ENCODE measurements at places on chromosomes 11 and 22.

DNA sequence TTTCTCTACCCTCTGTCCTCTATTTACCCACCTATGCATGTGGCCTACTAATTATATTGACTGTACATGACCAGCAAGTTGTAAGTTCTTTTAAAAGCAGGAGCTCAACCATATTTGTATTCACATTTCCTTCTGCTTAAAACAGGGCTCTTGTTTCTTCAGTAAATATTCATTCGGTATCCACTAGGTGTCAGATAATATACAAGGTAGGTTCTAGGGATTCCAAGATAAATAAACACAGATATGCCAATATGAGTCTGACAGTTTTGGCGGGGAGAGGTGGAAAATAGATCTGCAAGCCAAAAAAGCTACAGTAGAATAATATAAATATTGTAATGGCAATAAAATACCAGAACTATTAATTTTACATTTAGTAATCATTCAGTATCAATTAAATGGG is 15.3 kb upstream of the RAB30 start:
- no peak for DNase-seq

DNA sequence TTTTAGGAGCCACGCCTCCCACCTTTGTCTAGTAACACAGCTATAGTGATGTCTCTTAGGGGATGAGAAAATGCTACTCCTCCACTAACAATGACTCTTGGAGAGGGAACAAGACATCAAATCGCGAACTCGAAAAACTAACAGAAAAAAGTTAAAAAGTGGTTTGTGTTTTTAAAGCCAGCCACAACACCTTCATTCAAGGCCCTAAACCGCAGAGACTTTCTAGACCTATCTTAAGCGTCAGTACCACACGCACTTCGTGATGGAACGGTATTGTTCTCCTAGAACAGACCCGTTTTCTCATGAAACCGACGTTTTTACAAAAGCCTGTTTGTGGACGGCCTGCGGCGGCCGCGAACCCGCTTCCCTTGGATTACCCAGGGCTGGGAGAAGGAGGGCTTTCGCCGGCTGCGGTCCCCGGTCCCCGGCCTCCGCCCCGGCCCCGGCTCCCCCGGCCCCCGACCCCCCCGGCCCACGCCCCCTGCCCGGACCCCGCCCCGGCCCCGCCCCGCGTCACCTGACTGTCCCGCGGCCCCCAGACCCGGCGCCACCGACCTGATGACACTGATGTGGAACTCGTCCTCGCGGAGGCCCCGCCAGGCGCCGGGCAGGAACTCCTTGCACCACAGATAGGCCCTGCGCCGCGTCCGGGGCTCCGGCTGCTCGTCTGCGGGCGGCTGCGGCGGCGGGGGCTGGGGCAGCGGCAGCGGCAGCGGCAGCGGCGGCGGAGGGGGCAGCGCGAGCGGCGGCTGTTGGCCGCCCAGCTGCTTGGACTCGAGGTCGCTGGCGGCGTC is 718 bp downstream of the CHKA start:
- DNase-seq: peak; percentile 33

- DNase-seq: no peak
Measured at GRCh38 chr22:41513391-41513790, 30.9 kb downstream of the POLR3H start.

- no peak for DNase-seq
Measured at GRCh38 chr11:96223083-96223482, 119.9 kb downstream of the MAML2 start.

- DNase-seq: no peak
Measured at GRCh38 chr22:45980761-45981160, 3.8 kb upstream of the WNT7B start.

DNA sequence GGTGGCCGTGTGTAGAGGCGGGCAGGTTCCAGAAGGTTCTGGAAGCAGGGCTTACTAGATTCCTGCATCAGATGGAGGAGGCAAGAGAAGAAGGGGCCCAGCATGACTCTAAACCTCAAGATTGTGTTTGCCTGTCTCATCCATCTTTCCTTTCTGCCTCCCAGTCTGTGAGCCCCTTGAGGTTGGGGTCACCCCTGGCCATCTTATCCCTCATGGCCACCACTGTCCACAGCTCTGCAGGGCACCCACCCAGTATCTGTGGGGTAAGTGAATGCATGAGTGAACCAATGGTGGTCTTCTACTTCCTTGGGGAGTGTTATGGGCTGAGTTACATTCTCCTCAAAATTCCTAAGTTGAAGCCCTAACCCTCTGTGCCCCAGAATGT is 79.3 kb downstream of the MYEOV start:
- no peak for DNase-seq

DNA sequence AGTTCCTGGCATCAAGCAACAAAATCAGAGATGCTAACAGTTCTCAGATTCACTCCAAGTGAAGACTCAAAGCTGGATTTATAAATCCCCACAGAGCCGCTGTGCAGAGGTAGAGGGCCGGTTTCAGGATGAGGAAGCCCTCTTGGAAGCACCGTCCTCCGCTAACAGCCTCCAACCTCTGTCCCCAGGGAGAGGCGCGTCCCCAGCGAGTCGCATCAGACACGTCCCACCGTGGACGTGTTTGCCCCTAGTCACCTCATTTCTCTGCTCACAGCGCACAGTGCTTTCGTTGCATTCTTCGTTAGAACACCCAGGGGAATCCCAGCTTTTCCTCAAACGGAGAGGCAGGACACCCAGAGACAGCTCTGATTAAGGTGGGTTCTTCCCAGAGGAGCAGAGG is 642.9 kb downstream of the BRD1 start:
- DNase-seq: no peak

DNA sequence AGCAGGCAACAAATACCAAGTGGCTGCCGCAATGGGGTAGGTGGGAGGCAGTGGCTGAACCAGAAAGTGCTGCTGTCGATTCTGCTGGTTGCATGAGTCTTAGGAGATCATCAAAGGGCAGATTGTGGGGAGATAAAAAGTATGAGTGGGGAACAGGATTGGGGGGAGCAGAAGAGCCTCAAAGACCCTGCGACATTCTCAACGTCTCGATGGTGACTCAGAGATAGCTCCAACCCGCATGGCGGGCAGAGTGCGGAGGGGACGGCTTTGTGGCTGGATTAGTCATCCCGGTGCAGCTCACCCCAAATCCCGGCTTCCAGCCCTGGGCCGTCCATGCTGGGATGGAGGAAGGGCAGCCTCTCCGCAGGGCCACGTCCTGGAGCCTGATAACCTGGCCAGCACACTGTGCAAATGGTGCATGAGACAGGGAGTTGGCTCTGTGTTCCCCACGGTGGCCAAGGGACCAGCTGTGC is 11.6 kb upstream of the RTN4R start:
- no peak for DNase-seq

DNA sequence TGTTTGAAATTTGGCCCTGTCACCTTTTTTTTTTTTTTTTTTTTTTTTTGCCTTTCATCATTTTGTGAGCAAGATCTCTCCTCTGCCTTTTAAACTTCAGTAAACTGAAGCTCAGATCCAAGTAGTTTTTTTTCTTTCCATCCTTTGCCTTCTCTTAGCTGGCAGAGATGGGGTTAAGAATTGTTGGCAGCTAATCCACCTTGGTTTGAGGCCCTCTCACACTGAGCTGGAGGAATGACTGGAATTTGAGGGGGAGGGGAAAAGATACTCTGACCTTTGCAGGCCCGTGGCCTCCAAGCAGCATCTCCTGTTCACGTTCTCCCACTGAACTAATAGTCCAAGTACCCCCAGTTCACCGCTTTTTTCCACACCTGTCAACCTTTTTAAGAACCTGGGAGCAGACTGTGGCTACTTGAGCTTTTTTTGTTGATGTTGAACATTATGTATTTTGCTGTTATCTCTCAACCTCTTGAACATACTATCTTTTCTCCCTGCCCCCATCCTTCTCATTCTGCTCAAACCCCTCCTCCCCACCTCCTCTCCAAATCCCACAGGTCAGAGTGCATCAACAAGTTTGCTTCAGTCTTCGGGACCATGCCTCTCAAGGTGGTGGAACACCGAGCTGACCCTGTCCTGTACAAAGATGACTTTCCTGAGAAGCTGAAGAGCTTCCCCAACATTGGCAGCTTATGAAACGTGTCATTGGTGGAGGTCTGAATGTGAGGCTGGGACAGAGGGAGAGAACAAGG is 66.2 kb downstream of the ALX4 start:
- no peak for DNase-seq

GRCh38 chr11:26607725-26608506 is 35.9 kb upstream of the MUC15 start:
- DNase-seq: no peak

GRCh38 chr11:128238521-128239265 is 348.7 kb downstream of the ETS1 start:
- no peak for DNase-seq

GRCh38 chr11:76649011-76649410 is 21.5 kb downstream of the LRRC32 start:
- DNase-seq: no peak

- DNase-seq: no peak
Measured at GRCh38 chr11:19929147-19929546, 216.5 kb downstream of the NAV2 start.

- no peak for DNase-seq
Measured at GRCh38 chr11:63699896-63700295, 18.6 kb downstream of the RTN3 start.

DNA sequence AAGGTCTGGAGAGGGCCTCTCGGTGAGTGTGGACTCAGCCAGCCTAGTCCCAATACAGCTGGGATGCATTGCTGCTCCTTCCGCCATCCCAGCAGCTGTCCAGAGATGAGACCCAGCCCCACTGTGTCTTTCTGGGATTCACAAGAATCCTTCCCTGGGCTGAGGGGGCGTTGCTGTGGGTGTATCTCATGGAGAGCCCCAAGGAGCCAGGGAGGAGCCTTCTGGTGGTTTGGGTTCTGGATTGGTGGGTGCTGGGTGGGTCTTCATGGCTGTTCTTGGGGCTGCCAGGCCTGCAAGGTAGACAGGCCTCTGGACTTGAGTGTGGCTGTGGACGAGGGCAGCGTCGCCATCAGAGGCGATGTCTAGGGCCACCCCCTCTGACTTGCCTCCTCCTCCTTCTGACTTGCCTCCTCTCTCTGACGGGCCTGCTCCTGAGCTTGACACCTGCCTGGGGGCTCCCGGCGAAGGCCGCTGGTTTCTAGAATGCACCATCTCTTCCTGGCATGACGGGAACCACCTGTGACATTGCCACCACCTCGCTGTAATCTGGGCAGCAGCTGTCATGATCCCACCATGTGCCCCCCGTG is 17.2 kb downstream of the KCNQ1 start:
- no peak for DNase-seq

DNA sequence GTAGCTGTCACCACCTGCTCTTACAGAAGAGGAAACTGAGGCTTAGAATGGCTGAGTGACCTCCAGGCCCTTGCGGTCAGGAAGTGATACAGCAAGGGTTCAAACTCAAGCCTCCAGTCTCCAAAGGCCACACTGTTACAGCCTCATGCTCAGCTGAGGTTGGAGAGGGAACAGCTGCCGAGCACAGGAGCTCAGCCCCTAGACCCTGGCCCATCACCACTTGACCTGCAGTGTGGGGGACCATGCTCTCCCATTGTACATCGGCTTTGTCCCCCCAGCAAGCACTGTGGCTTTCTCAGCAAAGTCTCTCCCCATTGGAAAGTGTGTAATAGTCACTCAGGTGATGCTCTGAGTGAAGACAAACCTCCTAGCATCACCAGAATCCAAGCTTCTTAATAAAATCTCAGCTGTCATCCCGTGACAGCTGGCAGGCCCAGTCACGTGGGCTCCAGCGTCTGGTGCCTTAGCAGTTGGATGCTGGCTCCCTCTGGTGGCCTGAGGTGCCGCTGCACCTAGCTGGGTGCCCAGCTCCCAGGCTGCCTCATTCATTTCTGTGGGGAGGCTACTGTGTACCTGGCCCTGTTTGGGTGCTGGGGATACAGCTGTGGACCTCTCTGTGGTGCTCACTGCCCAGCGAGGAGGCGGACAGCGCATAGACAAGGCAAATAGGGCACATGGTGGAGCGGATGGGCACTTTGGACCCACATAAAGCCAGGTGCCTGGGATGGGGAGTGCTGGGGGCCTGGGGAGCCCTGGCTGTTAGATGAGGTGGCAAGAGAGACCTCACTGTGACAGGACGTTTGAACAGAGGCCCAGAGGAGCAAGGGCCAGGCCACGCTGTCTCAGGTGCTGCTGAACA is 19.1 kb upstream of the MYRF start:
- peak; percentile 83 for DNase-seq

GRCh38 chr11:77074626-77075221 is 8.0 kb downstream of the CAPN5 start:
- no peak for DNase-seq

DNA sequence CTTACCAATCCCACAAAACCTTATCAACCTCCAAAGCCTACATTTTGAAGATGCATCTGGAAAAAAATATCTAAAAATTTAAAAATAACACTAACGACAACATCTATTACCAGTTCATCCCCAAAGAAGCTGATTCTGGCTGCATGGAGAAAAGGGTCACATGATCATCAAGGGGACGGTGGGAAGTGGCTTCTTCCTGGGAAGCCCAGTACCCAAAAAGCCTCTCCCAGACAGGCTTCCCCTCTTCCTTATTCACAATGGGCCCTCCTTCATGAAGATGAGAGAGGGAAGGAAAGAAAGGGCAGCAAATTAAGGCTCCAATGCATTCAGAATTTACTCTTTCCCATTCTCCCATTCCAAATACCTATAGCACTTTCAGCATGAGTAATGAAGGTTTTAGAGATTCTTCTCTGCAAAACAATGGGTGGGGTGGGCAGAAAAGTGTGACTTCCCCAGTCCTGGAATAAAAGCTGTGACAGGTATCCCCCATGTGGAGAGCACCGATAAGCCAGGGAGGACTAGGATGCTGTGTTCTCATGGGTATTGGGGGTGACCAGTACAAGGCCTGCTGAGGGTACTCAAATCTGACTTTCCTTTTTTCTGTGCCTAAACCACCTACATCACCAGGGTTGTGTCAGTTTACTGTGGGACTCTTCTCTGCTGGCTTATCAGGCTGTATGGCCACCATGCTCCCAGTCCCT is 88.2 kb downstream of the SIK3 start:
- DNase-seq: no peak

- DNase-seq: no peak
Measured at GRCh38 chr11:13495929-13496328, at the start of gene PTH. Gene PTH (minus strand): TSS chr11:13495997. CDS start chr11:13492855, 3,142 bp downstream.

- no peak for DNase-seq
Measured at GRCh38 chr22:38760477-38761201, 4.8 kb upstream of the SUN2 start.

GRCh38 chr11:102798012-102798746 is at the start of gene MMP1:
Gene MMP1 (minus strand): TSS chr11:102798160. CDS start chr11:102798092, 68 bp downstream.
- no peak for DNase-seq

DNA sequence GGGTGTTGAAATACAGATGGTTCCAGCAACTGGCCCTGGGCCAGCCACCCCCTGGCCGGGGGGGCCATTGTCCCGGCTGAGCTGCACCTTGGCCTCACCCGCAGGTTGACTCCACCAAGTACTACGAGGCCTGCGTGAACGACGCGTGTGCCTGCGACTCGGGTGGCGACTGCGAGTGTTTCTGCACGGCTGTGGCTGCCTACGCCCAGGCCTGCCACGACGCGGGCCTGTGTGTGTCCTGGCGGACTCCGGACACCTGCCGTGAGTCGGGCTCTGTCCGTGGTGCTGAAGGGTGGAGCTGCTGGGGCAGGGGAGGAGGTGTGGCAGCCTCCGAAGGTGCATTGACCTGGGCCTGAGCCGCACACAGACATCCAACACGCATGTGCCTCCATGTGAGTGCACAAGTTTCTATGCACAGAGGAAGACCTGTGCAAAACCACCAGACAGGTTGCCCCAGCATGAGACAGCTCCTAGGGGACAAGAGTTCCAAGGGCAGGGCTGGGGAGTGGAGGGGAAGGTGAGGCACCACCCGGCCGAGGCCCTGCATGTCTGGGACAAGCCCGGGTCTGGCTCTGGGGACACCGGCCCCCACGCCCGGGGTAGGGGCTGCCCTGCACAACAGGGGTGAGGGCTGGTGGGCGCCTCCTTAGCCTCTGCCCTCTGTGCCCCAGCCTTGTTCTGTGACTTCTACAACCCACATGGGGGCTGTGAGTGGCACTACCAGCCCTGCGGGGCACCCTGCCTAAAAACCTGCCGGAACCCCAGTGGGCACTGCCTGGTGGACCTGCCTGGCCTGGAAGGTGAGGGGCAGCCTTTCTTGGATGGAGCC is 16.1 kb downstream of the MUC5B start:
- DNase-seq: no peak
